ENCODE measurements at places on chromosomes 3 and 15.

GRCh38 chr3:132344666-132345280 is 27.6 kb downstream of the ACP3 start:
- DNase-seq, result no peak

DNA sequence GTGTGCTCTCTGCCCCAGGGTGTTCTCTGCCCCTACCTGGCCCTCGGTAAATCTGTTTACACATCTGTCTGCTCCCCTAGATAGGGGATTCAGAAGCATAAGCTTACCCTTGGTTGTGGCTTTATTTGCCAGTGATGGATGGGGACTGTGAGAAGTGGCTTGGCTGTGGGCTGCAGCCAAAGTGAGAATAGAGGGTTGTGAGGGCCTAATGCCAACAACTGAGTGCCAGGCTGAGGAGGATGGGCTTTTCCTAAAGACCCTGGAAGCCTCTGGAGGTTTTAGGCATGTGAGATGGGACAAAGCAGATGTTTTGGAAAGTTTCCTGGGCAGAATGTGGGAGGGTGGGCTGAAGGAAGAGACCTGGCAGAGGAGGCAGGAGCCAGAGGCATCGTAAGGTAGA is 15.4 kb upstream of the APEH start:
- no peak for DNase-seq

GRCh38 chr3:80060664-80061063 is 292.9 kb upstream of the ROBO1 start:
- DNase-seq, result no peak

DNA sequence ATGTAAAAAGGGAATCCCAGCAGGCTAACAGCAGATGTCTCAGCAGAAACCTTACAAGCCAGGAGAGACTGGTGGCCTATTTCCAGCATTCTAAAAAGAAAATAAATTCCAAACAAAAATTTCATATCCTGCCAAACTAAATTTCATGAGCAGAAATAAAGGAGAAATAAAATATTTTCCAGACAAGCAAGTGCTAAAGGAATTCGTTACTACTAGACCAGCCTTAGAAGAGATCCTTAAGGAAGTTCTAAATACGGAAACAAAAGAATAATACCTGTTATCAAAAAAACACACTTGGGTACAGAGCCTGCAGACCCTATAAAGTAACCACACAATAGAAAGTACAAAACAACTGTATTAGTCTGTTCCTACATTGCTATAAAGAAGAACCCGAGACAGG is 41.4 kb downstream of the HDGFL3 start:
- DNase-seq, result no peak

DNA sequence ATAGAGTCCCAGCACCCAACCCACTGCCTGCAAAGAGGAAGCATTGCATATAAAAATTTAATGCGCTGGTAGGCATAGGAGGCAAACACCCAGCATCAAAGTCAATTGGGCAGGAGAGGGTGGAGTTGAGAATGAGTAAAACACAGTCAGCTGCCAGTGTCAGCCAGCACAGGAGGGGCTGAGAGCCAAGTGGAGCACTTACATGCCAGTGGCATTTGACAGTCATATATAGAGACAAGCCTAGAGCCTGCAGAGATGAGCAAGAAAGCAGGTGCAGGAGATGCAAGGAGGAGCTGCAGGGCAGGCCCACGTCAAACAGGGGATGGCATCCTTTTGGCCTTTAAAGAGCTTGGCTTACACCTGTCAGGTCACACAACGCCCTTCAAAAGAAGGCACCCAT is 27.6 kb upstream of the ZFAND6 start:
- no peak for DNase-seq

DNA sequence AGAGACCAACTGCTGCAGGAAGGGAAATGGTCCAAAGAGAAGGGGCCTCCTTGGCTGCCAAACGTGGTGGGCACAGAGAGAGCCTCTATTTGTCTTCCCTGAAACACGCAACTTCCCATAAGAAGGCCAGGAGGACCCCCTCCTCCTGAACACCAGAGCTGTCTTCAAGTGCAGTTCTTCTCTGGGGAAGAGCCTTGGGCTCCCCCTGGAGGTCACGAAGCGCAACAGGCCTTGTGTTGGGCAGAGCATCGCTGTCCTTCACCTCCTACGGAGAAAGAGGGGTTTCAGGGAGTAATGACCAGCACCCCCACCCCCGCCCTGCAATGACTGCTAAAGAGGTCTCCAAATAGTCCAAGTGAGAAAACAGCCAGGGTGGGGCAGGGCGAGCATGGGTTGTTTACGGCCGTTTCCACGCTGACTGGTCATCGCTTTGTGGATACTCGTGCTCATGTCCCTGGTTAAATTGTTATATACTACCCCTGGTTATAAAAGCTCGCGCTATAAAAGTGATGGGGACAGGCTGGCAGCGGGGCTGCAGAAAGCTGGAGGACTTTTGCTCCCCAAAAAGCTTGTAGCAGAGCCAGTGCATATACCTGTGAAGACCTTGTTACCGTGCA is 397.5 kb upstream of the ATP10A start:
- no peak for DNase-seq
